ENCODE measurements at places on chromosomes 7 and 10.

DNA sequence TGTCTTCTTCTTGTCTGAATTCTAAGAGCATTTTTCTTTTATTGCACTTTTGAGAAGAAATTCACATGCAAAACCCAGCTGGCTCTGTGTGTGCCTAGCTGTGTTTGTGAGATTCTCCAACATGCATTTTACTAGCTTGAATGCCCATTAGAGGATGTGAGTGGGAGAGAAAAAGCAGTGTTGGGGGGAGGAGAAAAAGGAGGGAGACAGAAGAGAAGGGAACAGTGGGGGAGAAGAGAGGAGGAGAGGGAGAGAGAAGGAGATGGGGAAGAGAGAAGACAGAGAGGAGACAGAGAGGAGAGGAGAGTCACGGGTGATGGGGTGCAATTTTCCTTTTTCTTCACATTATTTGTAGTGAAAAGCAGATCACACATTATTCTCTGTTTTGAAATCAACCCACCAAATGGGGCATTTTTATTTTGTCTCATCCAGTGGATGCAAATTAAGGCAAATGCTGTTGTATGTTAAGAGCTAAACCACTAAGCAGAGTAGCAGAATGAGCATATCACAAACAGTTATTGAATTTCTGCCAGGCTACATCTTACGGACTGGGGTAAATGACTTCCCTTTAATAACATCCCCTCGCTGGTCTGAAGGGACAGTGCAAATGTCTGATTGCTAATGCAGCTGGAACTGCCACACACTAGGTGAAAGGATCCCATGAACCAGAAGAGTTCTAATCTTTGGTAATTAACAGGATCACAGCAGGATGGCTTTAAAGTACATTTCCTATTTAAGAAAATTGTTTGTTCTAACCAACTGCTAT, 849 bp downstream of the LRRN3 start:
- DNase-seq, result no peak

- DNase-seq, result no peak
Observed at GRCh38 chr10:66804962-66805361, 120.9 kb upstream of the LRRTM3 start.

GRCh38 chr10:97012470-97012869, 173.3 kb downstream of the SLIT1 start:
- DNase-seq, result no peak

GRCh38 chr10:23432639-23433038, 6.2 kb upstream of the OTUD1 start:
- DNase-seq, result no peak

GRCh38 chr10:3886191-3886590, 101.2 kb upstream of the KLF6 start:
- DNase-seq, result no peak

DNA sequence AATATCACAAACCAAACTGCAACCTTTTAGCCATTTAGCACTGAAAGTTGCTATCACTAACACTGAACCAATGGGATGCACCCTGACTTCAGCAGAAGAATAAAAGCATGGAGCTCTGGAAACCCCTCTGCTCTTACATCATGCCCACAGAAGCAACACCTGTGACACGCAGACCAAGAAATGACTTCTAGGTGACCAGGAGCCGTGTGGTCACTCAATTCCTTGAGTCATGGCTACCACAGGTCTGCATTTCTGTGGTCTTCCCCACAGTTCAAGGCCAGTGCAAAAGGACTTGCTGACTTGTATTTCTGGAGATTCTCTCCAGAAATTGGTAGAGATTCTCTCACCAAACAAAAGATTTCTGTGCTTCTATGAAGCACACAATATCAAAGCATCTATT, 38.3 kb downstream of the NRCAM start:
- no peak for DNase-seq

GRCh38 chr7:137634356-137634755, 212.4 kb downstream of the DGKI start:
- no peak for DNase-seq

DNA sequence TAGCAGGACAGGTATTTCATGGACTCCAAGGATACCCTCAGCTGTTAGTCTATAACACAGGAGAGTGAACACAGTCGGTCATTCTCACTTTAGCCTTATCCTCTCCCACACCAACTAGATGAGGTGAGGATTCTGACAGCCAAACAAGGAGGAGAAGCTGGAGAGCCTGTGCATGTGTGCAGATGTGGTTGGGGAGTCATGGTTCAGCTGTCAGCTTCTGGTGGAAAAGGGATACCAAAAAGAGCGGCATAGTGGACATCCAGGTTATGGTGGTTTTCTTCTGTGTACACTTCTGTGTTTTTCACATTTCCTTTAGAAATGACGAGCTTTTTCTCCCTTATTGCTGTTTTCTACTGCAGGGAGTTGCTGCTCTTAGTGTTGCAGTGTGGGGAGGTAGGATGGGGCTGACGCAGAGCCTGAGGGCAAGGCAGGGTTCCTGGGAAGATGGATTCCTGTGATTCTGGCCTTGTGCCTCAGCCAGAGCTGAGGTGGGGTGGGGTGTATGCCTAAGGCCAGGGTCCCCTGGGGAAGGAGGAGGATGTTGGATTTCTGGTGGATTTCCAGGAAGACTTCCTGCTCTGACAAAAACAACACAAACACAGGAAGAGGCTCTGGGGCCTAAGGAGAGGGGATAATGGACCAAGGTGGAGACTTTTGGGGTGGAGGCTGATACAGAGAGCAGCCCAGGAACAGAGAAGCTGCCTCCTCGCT, 26.6 kb downstream of the PLAU start:
- no peak for DNase-seq

DNA sequence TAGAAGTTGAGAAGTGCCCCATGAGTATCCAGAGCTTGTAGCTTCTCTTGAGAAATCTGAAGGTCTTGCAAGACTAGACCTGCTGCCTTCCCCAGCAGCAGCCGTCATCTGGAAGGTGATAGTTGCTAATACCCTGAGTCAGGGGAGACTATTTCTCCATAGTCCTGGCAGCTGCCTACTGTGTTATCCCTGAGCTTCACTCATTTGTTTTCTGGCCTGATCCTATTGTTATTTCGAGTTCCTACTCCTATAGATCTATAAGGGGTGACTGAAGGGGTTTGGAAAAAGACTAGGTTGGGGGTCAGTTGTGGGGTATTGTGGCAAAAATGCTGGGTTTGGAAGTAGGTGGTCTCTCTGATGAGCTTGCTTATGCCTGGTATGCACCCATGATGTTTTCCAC, 297.8 kb downstream of the CNTNAP2 start:
- no peak for DNase-seq

DNA sequence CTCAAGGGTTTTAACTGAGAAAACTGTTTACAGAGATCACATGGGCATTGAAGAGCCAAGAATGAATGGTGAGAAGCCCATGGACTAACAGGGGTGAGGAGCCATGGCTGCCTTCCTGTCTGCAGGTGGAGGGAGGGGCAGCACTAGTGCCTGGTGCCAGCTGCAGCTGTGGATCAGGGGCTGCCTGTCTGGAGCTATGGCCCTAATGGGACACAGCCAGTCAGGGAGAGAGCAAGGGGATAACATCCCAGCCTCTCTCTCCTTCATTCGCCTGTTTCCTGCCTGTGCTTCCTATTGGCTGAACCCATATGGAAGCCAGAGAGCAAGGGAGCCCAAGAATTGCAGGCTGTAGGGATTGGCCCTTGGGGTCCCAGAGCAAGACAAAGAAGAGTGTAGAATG, 125.8 kb upstream of the GAD2 start:
- no peak for DNase-seq

DNA sequence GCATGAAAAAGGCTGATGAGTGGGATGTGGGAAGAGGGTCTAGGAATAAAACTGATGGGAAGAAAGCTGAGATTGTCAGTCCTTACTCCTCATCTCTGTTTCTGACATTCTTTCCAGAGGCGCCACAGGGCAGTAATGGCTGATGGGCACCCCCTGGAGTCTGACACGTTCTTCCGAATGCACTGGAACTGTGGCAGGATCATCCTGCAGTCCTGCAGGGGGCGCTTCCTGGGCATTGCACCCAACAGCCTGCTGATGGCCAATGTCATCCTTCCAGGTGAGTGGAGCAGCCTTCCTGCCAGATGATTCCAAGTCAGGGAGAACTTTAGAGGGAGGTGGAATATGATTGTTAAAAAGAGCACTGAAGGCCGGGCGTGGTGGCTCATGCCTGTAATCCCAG, 4.8 kb downstream of the FSCN3 start:
- DNase-seq, result peak; percentile 69

GRCh38 chr7:9100289-9100688, 666.9 kb downstream of the NXPH1 start:
- no peak for DNase-seq
